ENCODE measurements at places on chromosomes 6 and 20.

- peak; percentile 53 for DNase-seq
Observed at GRCh38 chr6:43076464-43077332, 584 bp downstream of the PTK7 start.

DNA sequence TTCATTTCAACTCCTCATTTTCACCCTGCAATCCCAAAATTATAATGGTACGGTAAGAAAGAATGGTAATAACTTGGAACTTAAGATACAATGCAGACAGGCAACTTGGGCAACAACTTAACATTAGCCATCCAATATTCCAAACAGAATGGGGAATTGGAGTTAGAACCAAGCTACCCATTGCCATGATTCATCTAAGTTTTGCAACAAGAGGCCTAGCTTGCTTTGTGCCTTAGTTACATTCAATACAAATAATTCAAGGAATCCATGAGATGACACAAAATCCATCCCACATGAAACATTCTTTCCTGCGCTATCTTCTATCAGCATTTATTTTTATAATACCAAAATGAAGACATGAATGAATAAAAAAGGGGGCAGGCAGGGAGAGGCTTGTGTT is 28.4 kb downstream of the DCDC2 start:
- no peak for DNase-seq

DNA sequence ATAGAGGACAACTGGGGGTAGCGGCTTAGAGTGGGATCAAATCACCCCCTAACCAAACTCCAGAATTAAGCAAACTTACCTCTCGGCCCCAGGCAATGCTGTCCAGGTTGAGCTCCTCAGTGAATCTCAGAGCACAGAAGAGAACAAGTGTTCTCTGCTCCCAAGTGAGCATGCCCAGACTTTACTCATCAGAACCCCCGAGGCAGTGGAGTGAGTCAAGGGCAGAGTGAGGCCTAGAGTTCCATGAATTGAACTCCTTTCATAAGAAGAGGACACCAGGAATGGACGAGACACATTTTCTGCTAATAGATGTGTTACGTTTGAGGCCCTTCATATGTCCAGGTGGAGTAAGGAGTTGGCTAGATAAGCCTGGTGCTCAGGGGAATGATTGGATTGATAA is 134.0 kb upstream of the DTNBP1 start:
- no peak for DNase-seq

DNA sequence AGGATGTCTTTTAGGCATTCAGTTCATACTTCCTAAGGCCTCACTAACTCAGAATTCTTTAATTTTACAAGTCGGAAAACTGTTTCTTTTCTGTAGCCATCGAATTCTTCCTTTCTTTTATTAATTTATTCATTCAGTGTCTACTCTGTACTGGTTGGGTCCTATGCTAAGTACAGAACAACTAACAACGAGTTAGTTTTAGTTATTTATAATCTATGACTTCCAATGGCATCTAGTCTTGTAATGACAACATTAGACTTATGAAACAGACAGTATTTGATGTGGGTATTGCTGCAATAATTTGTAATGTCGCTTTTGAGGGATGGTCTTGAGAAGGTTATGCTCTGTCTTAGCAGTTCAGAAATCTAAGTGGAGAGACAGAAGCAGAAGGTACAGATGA is 55.3 kb upstream of the TINAG start:
- no peak for DNase-seq

DNA sequence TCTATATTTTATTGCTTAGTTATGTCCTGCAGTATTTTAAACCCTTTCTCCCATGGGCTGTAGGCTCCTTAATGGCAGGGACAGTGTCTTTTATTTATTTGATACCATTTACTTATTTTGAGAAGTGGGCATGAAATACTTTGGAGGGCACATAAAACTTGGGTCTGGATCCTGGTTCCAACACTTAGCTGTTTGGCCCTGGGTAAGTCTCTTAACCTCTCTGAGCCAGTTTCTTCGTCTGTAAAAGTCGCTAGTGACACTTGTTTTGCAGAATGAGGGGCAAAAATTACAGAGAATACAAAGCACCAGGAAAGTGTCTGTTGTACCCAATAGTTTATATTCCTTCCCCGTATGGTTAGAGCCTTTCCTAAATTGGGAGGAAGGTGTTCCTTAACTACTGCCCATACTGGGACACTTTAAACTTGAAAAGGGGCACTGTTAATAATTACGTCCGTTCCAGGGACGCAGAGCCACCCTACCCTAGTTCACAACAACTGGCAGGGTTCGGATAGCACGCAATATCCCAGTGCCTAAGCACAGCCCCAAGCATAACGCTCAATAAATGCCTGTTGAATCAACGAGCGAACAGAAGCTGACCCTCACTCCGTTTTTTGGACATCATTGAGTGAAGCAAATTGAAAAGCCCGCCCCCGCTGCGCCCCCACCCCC is 6.0 kb upstream of the ARMC12 start:
- DNase-seq = no peak

GRCh38 chr20:57176842-57177241 is 89.6 kb downstream of the BMP7 start:
- no peak for DNase-seq

DNA sequence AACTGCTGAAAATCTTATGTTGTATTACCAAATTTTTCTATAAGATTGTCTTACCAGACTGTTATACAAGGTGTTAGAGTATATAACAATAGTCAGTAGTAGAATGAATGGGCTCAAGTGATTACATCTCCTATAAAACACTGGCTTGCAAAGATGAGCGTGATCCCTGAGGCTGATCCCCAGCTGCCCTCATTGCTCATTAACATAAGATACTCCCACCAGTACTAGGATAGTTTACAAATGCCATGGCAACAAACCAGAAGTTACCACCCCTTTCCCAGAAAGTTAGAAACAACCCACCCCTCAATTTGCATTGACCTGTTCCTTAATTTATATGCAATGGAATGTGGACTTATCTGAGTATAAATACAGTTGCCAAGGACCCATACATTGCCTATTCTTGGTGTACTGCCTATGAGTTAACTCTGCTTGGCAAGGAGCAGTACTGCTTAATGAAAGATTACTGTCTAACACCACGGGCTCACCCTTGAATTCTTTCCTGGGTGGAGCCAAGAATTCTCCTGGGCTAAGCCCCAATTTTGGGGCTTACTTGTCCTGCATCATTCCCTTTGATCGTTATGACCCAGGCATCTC is 252.8 kb upstream of the CHD6 start:
- no peak for DNase-seq

DNA sequence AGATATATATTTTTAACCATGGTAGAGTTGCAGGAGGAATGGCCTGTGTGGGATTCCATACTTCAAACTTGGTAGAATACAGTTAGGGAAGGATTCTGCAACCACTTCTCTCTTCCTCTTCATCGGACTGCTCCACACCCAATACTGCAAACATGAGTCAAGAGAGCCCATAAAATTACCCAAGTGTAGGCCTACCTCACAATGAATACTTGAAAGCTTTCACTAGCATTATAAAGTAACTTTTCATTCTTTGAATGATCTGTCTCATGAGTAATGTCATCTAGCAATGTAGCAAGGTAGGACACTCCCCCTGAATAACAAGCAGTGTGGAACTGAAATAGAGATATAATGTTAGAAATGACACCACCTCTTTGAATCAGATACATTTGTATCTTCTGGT is 79.4 kb downstream of the FOXC1 start:
- no peak for DNase-seq

DNA sequence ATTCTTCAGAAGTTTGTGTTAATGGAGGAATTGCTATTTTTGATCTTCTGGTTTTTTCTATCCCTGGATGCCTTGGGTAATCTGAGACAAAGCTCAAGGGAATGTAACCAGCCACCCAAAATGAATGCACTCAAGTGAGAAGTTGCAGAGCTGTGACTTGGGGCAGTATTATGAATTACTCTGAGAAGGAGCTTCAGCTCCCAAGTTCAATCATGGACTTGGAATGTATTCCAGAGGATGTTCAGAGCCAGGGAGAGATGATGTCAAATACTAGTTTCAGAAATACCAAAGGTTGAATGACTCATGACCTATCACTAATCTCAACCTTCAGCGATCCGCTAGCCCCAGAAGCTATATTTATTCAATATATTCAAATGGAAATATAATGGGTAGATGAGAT is 375.2 kb upstream of the PLCB4 start:
- no peak for DNase-seq

DNA sequence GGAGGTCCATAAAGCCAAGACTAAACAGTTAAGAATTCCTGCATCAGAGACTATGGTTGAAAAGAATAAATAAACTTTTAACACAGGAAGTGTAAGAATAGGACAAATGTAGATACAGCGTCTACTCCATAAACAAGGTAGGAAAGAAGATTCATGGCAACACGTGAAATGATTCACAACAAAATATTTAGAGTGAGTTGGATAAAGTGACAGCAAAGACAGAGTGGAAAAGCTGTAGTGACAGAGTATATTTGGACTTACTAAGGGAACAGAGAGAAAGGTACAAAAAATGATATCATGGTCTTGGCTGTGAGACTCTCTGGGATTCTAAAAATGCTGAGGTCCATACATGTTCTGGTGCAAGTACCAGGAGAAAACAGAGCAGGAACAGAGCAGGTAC is 21.9 kb upstream of the KIAA0408 start:
- DNase-seq = no peak
